ENCODE measurements at places on chromosomes 3 and 15.

GRCh38 chr3:128315313-128315712, 151.4 kb downstream of the DNAJB8 start:
- DNase-seq: peak; percentile 16

DNA sequence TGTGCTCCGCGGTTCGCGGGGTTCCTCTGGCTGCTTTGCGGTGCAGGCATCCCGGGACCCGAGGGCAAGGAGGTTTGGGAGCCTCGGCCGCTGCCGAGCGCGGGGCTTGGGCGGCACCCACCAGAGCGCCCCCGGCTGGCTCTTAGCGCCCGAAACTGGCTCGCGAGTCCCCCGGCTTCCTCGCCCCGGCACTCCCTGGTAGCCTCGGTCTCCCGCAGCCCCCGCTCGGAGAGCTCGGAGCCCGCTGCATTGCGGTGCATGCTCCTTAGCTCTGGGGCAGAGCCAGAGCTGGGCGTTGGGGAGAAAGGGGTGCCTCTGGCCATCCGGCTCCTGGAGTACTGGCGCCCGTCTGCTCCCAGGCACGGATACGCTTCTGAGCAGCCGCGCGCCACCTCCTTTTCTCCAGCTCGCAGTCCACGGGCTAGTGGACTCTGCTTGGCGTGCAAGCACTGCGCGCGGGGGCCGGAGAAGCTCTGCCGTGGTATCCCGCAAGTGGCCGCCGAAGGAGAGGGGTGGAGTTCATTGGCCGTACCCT, 753 bp downstream of the EPHB1 start:
- no peak for DNase-seq

GRCh38 chr15:50277370-50277769, 11.8 kb upstream of the HDC start:
- no peak for DNase-seq

GRCh38 chr3:128488636-128488990, 4.4 kb downstream of the GATA2 start:
- no peak for DNase-seq

- no peak for DNase-seq
These were observed 1081.1 kb downstream of the NAALADL2 start for GRCh38 chr3:175940243-175940642.

GRCh38 chr3:76293856-76294255, 508.5 kb upstream of the ZNF717 start:
- no peak for DNase-seq

- no peak for DNase-seq
These were observed 856.9 kb downstream of the EPHA3 start for GRCh38 chr3:89964347-89964746.

DNA sequence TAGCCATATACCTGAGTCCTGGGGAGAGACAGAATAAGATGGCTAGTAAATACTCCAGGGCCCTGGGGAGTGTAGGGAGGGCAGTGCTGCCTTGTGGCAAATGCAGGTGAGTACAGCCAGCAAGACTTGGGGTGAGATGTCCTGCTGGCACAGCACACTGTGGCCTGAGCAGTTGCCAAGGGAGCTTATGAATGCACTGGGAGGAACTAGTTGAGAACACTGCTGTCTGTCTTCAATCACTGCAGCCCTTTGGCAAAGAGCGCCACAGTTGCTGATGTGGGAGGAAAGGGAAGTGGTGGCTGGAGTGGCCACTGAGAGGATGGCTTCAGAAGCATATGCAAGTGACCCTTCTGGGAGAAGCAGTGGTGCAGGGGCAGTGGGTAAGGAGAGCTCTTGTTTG, 264.6 kb downstream of the RORA start:
- no peak for DNase-seq

DNA sequence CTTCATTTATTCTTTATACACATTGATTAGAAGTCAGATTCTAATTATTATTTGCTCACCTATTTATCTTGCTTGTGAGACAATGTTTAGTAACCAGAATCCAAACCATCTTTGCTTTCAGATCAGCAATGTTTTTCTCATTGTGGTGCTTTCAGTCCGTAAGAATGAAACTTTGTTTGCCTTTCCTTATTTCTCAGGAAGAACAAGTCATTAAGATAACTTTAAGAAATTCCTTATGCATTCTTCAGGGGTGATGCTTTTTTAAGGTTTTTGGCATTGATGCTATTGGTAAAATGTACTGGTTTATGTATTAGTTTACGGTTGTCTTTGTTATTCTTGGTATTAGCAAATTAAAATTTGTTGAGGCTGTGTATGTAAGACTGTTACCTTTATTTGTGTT, 120.8 kb upstream of the POU1F1 start:
- no peak for DNase-seq

GRCh38 chr3:194466761-194467356, 19.9 kb downstream of the ATP13A3 start:
- DNase-seq: no peak

DNA sequence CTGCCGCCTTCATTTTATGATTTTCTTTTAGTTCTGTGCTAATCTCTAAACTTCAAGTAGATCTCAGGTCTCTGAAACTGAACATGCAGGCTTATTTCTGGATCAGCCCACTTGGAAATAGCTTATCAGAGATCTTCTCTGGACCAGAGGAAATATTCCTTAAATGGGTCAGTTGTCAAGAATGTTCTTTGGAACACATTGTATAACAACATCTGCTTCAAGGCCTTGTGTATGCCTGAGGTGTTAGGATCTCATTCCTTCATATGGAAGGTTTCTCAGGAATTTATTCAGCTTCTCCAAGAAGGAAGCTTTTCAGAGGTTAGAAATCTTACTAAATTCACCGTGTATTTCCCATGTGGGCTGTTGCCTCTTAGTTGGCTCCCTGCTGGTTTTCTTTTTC, 47.4 kb downstream of the SYN2 start:
- no peak for DNase-seq

- no peak for DNase-seq
These were observed 222.9 kb downstream of the TPRG1 start for GRCh38 chr3:189394599-189395121.

DNA sequence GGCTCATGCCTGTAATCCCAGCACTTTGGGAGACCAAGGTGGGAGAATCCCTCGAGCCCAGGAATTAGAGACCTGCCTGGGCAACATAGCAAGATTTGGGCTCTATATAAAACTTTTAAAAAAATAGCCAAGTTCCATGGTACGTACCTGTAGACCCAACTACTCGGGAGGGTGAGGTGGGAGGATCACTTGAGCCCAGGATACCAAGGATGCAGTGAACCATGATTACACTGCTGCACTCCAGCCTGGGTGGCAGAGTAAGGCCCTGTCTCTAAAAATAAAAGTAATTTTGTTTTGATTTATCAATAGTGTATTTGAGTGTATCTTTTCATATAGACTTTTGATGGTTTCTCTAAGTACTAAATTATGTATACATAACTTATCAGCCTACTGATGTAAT, 63.1 kb downstream of the LSM3 start:
- no peak for DNase-seq

DNA sequence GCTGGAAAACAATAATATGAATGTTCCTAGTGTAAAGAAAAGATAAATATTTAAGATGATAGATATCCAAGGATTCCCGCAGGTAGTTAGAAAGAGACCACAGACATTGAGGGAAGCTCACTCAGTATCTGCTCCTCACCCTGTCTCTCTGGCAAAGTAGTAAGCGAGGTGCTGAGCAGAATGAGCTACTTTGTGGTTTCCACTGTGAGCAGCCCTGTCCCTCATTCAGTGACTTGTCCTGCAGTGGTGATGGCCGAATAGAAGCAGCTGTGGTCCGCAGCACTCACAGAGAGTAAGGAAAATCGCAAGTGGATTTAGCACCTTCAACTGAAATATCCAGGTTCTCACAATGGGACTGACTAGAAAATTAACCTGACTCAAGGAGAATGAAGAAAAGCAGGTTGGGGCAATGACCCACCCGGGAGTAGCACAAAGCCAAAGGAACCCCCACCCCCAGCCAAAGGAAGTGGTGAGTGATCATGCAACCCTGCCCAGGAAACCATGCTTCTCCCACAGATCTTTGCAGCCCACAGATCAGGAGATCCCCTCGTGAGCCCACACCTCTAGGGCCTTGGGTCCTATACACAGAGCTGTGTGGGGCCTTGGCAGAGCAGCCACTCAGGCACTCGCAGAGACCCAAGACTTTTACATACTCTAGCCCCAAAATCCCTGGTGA, 21.8 kb upstream of the SLC25A38 start:
- DNase-seq: peak; percentile 86

- peak; percentile 47 for DNase-seq
These were observed 1.1 kb downstream of the PDIA5 start for GRCh38 chr3:123067689-123068600.

DNA sequence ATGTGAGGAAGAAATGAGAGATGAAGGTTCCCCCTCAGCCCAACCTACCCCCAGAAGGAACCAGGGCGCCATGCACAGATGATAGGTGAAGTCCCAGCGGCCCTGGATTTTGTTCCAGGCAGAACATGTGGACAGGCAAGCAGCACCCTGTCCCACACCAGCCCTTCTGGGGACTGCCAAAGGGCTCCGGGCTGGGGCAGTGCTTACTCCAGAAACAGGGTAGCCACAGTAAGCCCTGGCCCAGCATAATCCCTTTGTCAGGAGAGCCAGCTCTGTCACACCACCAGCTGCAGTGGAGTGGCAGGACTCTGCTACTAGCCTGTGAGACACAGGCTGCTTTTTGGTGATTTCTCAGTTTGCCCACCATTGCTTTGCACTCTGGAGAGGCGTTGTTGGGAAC, 6.3 kb downstream of the FBXL22 start:
- no peak for DNase-seq

DNA sequence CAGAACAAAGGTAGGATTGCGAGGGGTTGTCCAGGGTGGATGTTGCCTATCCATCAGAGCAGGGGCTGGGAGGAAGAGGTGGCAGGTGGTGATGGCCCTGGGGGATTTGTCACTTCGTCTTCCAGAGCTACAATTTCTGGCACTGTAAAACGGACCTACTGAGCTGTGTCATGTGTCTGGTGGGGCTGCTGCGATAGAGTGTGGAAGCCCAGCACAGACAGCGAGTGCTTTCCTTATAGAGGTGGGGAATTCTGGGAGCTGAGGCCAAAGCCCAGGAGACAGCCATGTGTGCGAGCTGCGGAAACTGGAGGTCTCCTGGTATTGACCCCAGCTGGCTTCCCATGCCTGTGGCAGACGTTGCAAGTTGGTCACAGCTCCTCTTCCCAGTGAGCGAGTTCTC, 61.2 kb upstream of the SEC22A start:
- DNase-seq: no peak

GRCh38 chr3:25405335-25405734, 22.7 kb upstream of the RARB start:
- DNase-seq: no peak

GRCh38 chr3:169771497-169772304, 1.5 kb upstream of the MYNN start:
- DNase-seq: peak; percentile 68

GRCh38 chr3:172148702-172149565, 109.6 kb downstream of the FNDC3B start:
- no peak for DNase-seq

- no peak for DNase-seq
These were observed 447.4 kb downstream of the AGBL1 start for GRCh38 chr15:86526938-86527690.

- DNase-seq: no peak
These were observed 8.4 kb downstream of the GOLM2 start for GRCh38 chr15:44296625-44297524.

GRCh38 chr3:149009732-149010131, 18.4 kb downstream of the GYG1 start:
- peak; percentile 91 for DNase-seq
